Neural progenitor cell (in vitro differentiated cells): ENCODE measurements at places on chromosomes 12 and 14. TPM values are rescaled to one million over a fixed set of nuclear protein-coding genes. Genes with fewer than 3 reads are reported as not detected.

Gene NDUFA12
- total RNA-seq = 170 and 178 TPM in 2 replicates

Gene TSPAN11
- total RNA-seq = 7.4 and 27.7 TPM in 2 replicates

- H3K27ac ChIP-seq = no peak overlapping the region
- H3K4me3 ChIP-seq = peak overlapping the region; percentile 80
Measured at GRCh38 chr12:40693207-40693821, 1.1 kb downstream of the CNTN1 start.

GRCh38 chr14:82999802-83000201 is 1466.1 kb upstream of the SEL1L start:
- no peak overlapping the region for H3K27ac ChIP-seq
- H3K4me3 ChIP-seq = no peak overlapping the region
- H3K27me3 ChIP-seq = no peaks in the 10 kb centered on the region
- DNase-seq = peak; percentile 54
- no peaks in the 10 kb centered on the region for H3K36me3 ChIP-seq
- no peaks in the 10 kb centered on the region for H3K4me1 ChIP-seq

DNA sequence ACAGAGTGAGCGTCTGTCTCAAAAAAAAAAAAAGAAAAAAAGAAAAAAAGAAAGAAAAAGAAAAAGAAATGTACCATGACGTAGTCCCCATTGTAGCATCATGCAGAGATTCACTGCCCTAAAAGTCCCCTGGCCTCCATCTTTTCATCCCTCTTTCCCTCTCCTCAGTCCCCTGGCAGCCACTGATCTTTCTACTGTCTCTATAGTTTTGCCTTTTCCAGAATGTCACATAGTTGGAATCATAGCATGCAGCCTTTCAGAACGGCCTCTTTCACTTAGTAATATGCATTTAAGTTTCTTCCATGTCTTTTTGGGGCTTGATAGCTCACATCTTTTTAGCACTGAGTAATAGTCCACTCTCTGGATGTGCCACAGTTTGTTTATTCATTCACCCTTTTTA is 60.5 kb upstream of the NCOR2 start:
- no peak overlapping the region for H3K4me3 ChIP-seq
- DNase-seq = no peak
- no peak overlapping the region for H3K27ac ChIP-seq
- no peaks in the 10 kb centered on the region for H3K27me3 ChIP-seq
- peaks cover 16% of the 10 kb centered on the region for H3K4me1 ChIP-seq
